ENCODE measurements at places on chromosomes 12 and 14.
A peak's percentile ranks its signal among the peaks of the same experiment; 100 is the strongest.

- H3K36me3 ChIP-seq: peaks cover 12% of the 10 kb centered on the region
- peak; percentile 35 for DNase-seq
- no peak overlapping the region for H3K27ac ChIP-seq
These were observed 92.5 kb downstream of the FBXL14 start for GRCh38 chr12:1501695-1502378.

GRCh38 chr14:93245764-93246420 is 38.8 kb downstream of the UBR7 start:
- H3K36me3 ChIP-seq: peaks cover 66% of the 10 kb centered on the region
- no peaks in the 10 kb centered on the region for H3K4me1 ChIP-seq
- no peaks in the 10 kb centered on the region for H3K27me3 ChIP-seq

DNA sequence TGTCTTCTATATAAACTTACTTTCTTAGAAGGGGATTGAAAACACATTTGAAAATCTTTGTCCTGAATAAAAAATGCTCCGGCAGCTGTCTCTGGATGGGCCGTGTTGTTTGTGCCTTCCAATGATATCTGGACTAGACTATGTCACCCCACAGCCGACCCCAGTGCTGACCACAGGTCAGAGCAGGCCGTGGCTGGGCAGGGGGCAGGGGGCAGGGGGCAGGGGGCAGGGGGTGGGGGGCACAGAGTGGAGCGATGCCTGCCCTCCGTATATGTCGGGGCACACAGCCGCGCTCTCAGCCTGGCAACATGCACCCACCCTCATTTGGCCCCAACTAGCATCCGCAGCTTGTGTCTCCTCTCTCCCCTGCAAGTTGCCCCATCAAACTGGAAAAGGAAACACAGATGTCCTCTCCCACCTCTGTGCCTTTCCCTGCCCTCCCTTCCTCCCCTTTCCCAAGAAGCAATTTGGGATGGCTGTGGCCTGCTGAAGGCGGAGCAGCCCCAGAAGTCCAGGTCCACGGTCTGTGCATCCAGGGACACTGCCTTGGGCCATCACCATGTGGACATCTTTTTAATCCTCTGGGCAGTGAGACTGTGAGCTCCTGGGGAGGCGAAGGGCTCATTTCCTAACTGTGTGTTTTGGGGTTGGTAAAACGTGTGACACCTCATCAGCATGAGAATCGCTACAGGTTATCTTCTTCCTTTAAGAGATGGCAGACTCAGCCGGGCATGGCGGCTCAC is 295.7 kb upstream of the RTL1 start:
- peak; percentile 12 for DNase-seq
- H3K4me1 ChIP-seq: no peaks in the 10 kb centered on the region
- H3K4me3 ChIP-seq: no peak overlapping the region
- no peaks in the 10 kb centered on the region for H3K27me3 ChIP-seq

DNA sequence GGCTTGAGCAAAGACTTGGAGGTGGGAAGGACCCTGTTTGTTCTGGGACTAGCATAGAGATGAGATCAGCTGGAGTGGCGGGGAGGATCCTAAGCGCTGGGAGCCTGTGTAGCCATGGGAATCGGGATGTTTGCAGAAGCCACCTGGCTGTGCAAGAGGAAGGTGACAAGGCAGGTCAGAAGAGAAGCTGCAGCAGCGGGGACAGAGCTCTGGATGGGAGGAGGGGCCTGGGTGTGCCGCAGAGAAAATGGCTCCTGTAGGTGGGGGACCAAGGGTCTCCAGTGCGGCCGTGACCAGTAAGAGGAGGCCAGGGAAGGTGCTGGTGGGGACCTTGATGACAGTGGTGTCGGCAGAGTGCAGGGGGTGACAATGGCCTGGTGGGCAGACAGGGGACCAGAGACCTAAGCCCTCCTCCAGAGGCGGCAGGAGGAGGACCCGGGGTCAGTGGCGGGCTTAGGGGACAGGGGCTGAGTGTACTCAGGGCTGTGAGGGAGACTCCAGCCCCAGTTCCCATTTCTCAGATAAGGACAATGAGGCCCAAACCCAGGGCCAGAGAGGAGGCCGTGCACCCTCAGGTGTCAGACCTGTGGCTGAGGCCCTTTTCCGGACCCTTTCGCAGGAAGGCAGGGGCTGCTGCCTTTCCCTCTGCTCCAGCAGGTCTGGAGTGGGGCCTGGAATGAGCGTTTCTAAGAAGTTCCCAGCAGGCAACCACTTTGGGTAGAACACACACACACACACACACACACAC is 206.6 kb upstream of the RTL1 start:
- H3K4me3 ChIP-seq: no peak overlapping the region
- no peak for DNase-seq
- no peaks in the 10 kb centered on the region for H3K27me3 ChIP-seq
- no peak overlapping the region for H3K27ac ChIP-seq
- H3K4me1 ChIP-seq: no peaks in the 10 kb centered on the region
- no peaks in the 10 kb centered on the region for H3K36me3 ChIP-seq

GRCh38 chr12:5259523-5259922 is 172.4 kb upstream of the NTF3 start:
- no peaks in the 10 kb centered on the region for H3K4me1 ChIP-seq
- no peak overlapping the region for H3K27ac ChIP-seq
- no peak for DNase-seq
- no peak overlapping the region for H3K4me3 ChIP-seq

GRCh38 chr12:101963697-101964096 is 86.3 kb downstream of the DRAM1 start:
- no peak overlapping the region for H3K4me3 ChIP-seq
- H3K27ac ChIP-seq: no peak overlapping the region
- H3K36me3 ChIP-seq: peaks cover 4% of the 10 kb centered on the region
- H3K4me1 ChIP-seq: no peaks in the 10 kb centered on the region

DNA sequence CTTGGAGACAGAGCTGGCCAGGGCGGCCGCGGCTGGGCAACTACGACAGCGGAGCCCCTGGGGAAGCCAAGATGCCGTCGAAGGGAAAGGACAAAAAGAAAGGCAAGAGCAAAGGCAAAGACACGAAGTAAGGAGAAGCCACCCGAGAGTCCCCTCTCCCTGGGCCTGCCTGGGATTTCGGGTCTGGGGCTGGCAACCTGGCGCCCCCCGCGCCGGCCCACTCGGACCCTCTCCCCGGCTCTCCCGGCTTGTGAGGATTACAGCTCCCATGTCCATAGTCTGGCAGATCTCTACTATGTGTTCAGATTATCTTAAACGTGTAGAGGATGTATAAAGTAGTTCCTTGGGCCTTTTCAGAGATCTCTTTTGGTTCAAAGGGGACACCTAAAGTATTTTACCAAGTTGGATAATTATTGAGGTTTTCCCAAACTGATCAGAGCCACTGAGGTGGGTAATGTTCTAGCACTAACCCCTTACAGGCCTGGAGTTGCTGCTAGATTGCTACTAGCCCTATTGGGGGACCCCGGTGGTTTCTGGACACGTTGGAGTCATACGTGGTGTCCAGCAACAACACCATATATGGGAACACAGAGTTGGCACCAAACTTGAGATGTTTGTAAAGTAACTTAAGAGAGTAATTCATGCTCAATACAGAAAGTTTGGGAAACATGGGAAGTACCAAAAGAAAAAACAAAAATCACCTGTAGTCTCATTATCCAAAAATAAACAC is 424 bp downstream of the BBOF1 start:
- H3K4me1 ChIP-seq: no peaks in the 10 kb centered on the region
- no peak for DNase-seq
- no peaks in the 10 kb centered on the region for H3K36me3 ChIP-seq
- no peaks in the 10 kb centered on the region for H3K27me3 ChIP-seq

GRCh38 chr12:49930515-49931288 is 19.8 kb upstream of the AQP2 start:
- H3K4me1 ChIP-seq: no peaks in the 10 kb centered on the region
- no peak overlapping the region for H3K4me3 ChIP-seq
- H3K36me3 ChIP-seq: no peaks in the 10 kb centered on the region
- no peak overlapping the region for H3K27ac ChIP-seq
- H3K27me3 ChIP-seq: no peaks in the 10 kb centered on the region
- DNase-seq: no peak

GRCh38 chr12:109861689-109862314 is 18.5 kb downstream of the GLTP start:
- H3K4me3 ChIP-seq: no peak overlapping the region
- H3K27me3 ChIP-seq: no peaks in the 10 kb centered on the region
- DNase-seq: no peak
- peaks cover 4% of the 10 kb centered on the region for H3K4me1 ChIP-seq

DNA sequence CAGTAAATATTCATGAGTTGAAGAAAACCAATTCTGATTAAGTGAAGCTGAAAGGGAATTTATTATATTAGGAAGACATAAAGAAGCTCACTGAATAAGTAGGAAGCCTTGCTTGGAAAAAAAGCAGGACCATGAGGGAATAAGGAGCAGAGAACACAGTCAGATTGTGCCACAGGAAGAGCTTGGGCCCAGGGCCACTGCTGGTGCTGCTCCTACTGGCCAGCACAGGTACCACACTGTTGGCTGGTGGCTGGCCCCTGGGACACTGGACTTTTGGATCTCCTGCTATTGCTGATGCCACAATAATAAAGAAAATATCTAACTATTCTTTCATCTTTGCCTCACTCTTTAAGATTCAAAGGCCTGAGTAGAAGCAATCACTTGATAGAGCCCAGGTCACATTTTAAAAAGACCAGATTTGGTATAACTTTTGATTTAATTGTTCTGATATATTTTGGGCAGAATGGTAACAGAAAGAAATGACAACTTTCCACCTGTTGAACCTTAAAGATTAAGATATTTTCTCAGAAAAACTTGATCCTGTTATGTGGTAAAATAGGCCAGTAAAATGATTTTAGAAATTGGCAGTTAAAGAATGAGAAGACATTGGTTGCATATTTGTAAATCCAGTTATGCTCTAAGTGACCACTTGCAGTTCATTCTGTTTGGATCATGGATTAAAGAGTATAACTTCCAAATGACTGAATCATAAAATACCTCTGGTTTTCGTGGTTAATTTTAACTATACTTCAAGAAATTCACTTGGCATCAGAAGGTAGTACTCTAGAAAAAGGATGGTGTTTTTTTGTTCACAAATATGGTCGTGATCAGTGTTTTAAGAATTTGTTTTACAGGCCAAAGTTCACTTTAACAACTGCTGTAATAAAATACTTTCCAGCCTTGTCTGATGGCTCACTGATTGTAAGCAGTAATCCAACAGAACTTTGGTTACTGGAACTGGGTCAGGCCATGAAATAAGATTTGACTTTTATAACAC is 68.3 kb downstream of the DERA start:
- no peaks in the 10 kb centered on the region for H3K27me3 ChIP-seq
- DNase-seq: peak; percentile 70

DNA sequence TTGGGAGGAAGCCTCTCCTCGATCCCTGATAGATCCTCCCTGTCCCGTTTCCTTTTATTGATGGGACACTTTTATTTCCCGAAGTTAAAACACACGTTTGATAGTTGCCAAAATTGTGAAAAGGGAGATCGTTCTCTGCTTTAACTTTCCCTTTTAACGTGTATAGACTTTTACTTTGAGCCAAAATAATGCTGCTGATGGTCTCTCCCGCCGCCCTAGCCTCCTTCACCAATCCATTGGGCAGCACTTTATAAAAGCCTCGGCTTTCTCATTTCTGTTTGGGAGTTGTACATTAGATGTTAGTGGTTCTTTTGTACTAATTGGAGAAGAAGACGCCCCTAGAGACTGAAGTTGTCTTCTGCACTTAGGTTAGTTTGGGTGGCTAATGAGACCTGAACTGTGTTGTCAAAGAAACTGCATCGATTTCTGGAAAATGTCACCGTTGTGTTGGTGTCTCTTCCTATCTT is 1.4 kb downstream of the TMTC2 start:
- H3K27ac ChIP-seq: no peak overlapping the region
- H3K27me3 ChIP-seq: no peaks in the 10 kb centered on the region
- H3K4me1 ChIP-seq: no peaks in the 10 kb centered on the region
- peak overlapping the region; percentile 90 for H3K4me3 ChIP-seq
- no peaks in the 10 kb centered on the region for H3K36me3 ChIP-seq

DNA sequence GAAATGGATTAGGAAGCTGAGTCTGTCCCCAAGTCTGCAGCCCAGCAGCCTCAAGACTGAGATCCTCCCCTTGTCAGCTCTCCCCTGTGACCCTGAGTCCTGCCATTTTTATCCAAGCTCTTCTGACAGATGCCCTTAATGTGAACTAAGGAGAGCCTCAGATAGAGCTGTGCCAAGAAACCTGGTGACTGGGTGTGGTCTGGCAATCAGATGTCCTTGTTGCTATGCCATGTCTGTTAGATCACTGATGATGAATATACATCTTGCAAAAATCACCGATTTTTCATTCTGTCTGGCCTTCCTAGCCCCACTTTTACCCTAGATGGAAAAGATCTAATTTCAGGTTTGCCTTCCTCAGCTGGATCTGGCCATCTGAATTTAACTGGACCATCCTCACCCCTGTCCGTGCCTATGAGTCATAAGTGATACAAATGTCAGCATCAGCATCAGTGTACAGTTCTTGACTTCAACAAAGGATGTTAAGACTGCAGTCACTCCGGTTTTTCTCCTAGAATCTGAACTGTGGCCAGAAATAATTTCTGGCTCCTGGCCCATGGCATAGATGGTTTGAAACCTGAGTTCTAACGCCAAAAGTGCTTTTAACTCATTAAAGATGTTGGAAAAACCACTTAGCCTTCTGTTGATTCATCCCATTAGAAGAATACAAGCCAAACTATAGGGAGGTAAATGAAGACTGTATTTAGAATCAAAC is 61.2 kb upstream of the GRIP1 start:
- no peaks in the 10 kb centered on the region for H3K4me1 ChIP-seq
- H3K36me3 ChIP-seq: peaks cover 3% of the 10 kb centered on the region
- H3K4me3 ChIP-seq: no peak overlapping the region
- no peaks in the 10 kb centered on the region for H3K27me3 ChIP-seq
- DNase-seq: no peak

- DNase-seq: no peak
- H3K4me3 ChIP-seq: no peak overlapping the region
- H3K36me3 ChIP-seq: no peaks in the 10 kb centered on the region
- H3K4me1 ChIP-seq: no peaks in the 10 kb centered on the region
These were observed 72.4 kb upstream of the CISTR start for GRCh38 chr12:53824001-53824712.

DNA sequence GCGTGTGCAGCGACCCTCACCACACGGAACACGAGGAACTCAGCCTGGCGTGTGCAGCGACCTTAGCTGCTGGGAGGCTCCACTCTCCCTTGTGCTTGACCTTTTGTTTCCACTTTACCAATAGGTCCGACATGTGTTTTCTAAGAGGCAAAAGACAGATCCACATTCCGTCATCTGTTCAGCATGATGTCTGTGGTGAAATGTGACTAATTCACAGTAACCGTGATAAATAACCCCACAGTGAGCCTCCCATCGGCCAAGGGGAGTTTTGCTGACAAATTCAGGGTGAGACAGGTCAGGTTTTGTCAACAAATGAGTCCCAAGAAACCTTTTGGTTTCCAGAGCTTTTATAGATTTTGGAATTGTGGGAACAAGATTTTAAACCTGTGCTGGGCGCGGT is 55.9 kb downstream of the MOK start:
- H3K36me3 ChIP-seq: no peaks in the 10 kb centered on the region
- H3K27ac ChIP-seq: no peak overlapping the region
- H3K4me3 ChIP-seq: no peak overlapping the region
- DNase-seq: no peak
- peaks cover 3% of the 10 kb centered on the region for H3K27me3 ChIP-seq

Data from H9 (cell line).